ENCODE measurements at places on chromosomes 12 and 14.
A peak's percentile ranks its signal among the peaks of the same experiment; 100 is the strongest.

DNA sequence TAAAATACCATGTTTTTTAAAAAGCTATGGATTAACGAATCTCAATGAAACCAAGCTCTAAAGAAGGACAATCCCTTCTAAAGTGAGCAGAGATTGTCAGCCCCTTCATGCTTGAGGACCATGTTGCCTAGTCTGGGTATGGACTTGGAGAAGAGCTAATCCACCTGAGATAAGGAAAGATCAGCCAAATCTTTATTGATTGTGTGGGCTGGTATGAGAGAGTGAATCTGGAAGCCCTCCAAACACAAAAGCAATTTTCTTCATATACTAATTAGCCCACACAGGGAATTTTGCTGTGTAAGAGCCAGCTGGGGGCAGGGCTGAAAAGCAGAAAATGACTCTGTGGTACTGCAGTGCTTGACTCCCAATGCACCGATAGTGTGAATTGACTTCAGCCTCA is 47.4 kb upstream of the DICER1 start:
- no peak for DNase-seq

GRCh38 chr12:122893208-122894153 is 2.4 kb downstream of the VPS37B start:
- DNase-seq, result no peak

DNA sequence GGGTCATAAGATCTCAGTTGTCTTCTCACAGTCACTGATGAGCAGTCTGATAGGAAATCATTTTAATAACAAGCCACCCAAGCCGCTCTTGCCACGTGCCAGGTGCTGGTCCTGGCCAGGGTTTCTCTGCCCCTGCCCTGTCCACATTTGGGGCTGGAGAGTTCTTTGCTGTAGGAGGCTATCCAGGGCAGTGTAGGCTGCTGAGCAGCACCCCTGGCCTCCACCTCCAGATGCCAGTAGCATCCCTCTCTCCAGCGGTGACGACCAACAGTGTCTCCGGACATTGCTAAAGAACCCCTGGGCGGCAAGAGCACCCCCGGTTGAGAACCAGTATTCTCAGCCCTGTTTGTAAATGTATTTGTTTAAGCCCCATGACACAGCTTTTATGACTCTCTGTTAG is 243.7 kb downstream of the GLT1D1 start:
- no peak for DNase-seq

DNA sequence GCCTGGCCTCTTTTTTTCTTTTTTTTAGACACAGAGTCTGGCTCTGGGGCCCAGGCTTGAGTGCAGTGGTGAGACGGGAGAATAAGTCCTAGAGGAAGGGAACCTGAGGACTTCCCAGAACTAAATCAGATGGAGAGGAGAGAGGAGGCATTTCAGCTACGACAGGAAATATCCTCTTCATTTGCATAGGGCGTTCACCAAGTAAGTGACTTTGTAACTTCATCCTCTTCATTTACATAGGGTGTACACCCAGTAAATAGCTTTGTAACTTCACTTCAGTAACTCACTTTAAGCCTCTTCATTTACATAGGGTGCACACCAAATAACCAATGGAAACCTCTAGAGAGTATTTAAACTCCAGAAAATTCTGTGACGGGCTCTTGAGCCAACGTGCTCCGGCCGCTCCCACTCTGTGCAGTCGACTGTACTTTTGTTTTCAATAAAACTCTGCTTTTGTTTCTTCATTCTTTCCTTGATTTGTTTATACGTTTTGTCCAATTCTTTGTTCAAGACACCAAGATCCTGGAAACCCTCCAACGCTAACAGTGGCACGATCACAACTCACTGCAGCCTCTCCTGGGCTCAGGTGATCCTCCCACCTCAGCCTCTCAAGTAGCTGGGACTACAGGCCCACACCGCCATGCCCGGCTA is 21.4 kb upstream of the ANKRD9 start:
- DNase-seq, result no peak

GRCh38 chr14:101982621-101983020 is 18.2 kb downstream of the DYNC1H1 start:
- no peak for DNase-seq

DNA sequence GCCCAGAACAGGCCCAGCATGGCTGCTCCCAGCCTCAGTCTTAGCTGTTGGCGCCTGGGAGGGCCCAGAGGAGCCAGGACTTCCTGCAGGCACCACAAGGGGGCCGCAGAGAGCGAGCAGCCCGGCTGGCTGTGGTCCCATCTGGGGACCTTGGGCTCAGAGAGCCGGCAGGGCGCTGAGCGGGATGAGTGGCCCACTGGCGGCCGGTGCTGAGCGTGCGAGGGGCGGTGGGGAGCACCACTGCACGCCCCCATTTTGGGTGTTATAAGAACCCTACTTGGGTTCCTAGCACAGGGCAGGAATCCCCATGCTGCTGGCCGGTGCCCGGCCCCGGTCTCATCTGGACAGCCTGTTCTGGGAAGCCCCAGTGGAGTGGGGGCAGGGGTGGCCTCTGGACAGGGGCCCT is 25.9 kb upstream of the CRIP2 start:
- DNase-seq, result peak; percentile 23

DNA sequence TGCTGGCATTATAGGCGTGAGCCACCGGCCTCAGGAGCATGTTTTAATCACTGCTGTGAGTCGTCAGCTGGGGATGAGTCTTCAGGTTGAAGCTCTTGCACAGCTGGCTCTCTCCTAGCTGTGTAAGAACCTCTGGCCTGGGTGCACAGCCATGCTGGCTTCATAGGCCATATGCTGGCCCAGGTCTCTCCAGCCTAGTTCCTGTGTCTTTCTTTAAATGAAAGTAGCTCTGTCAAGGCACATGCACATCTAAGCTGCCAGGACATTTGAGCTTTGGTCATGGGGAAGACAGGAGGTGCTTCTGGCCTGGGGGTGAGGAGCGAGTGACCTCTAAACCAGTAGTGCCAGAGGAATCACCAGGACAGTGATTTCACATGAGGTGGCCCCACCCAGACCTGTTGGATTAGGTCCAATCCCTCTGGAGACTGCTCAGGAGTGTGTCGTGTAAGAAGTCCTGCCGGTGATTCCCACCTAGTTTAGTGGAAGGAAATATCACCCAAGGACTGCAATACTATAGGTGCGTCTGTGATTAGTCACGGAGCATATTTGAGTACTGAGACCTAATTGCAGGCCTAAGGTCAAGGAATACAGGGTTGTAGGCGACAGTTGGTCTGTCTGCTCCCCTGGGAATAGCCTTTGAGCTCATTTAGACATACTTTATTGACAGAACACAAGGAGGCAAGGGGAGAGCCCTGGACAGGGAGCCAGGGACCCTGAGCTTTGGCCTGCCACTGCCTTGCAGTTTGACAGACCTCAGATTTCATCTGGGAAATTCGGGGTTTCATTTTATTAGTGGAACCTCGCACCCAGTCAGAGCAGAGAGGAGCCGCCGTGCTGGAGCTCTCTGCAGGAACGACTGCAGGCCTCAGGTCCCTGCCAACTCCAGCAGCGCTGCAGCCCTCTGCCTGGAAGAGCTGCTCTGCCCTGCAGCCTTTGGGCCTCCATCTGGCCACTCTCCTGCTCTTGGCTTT is 67.0 kb downstream of the ANKRD9 start:
- DNase-seq, result peak; percentile 8

DNA sequence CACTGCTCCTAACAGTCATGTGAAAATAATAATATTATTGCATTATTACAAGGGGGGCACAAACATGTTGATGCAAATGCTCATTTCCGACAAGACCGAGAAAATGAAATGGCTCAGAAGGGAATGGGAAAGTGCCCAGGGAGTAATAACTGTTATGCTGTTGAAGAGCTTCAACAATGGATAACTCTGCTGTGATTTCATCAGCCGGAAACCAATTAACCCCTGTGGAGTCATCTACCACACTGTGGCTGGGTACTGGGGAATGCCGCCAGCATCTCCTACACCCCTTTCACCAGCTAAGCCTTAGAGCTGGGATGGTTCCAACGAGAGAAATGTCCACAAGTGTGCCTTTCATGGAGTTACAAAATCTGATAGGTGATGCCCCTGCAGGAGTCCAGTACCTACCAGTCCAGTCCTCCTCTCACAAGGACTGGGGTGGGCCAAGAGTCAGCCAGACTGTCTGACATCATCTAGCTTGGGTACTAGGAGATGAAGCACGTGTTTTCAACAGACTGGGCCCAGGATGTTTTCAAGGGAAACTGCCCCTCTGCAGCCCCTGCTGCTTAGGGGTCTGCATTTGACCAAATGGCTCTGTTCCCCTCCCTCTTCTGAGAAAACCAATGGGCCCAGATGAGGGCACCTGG is 509.3 kb upstream of the CCDC196 start:
- peak; percentile 6 for DNase-seq

DNA sequence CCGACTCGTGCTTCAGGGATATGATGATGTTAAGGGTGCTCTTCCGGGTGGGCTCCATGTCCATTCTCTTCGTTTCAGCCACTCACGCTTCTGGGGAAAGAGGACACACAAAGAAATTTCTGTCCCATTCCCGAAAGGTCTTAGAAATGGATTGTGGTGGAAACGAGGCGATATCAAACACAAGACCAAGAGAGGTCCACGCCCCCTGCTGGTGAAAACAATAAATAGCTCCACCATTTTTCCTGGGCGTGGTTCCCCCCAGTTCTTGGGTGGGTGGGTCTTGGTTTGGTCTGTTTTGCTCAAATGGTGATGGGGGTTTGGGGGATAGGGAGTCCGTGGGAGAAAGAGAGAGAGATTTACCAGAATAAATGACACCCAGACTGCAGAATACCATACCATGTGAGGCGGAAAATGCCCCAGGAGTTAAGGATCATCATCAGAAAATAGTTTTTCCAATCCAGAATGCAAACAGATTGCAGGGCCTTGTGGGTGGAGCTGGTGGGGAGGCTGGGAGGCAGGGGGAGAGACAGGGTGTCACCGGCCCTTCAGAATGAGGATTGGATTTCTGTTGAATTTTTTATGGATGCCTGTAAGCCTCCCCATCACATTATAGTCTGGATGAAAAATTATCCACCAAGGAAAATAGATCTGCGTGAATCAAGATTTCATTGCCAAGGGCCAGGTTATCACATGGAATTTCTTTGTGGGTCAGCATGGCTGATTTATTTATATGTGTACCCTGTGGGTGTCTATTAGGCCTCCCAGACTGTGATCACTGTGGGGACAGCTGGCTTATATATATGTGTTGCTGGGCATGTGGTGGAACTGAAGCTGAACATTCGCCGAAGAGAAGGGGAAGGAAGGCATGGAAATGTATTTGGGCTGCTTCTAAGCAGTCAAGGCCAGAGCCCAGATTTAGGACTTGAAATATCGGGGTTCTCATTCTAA is 55.8 kb downstream of the SRRM4 start:
- DNase-seq, result no peak

GRCh38 chr14:39085933-39086332 is 17.1 kb downstream of the SEC23A start:
- DNase-seq, result no peak

DNA sequence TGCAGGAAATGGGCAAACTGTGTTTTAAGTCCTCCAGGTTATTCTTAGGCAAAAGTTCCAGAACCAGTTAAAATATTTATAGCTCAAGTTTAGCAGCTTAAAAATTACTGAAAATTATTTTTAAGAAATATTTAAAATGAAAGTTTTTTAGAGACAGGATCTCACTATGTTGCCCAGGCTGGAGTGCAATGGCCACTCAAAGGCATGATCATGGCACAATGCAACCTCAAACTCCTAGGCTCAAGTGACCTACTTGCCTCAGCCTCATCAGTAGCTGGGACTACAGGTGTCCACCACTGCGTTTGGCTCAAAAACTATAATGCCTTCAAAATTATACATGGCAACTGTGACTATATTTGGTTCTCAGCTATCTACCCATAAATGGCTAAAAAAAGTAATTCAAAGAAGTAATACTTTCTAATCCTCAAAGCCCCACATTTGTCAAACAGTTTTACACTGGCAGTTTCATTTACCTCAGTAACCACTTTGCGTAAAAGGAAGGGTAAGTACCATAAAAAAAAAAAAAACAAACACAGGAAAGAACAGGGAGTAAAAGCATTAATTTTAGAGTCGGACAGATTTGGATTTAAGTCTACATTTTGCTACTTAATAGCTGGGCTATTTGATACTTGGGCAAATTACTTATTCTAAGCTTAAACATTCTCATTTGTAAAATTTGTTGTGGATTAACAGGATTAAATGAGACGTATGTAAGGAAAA is 9.2 kb downstream of the KLHL28 start:
- DNase-seq, result no peak

DNA sequence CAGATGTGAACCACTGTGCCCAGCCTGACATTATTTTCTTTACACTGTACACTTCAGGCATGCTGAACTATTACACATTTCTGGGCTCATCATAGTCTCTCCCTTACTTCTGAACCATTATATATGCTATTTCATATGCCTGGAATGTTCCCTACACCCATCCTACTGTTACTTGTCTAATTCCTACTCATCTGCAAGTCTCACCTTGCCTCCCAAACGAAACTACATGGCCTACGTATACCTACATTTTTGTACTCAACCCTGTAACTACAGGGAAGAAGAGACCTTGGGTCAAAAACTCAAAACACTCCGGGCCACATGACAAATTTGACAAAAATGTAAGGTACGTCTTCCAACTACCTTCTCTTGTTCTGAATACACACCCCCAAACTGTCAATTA is 9.5 kb upstream of the EEA1 start:
- DNase-seq, result no peak

- no peak for DNase-seq
Measured at GRCh38 chr14:24339284-24340151, at the start of gene RIPK3. Gene RIPK3 (minus strand): TSS chr14:24339991. CDS start chr14:24339826, 165 bp downstream.

GRCh38 chr14:73312687-73313086 is 75.4 kb downstream of the PAPLN start:
- DNase-seq, result no peak

DNA sequence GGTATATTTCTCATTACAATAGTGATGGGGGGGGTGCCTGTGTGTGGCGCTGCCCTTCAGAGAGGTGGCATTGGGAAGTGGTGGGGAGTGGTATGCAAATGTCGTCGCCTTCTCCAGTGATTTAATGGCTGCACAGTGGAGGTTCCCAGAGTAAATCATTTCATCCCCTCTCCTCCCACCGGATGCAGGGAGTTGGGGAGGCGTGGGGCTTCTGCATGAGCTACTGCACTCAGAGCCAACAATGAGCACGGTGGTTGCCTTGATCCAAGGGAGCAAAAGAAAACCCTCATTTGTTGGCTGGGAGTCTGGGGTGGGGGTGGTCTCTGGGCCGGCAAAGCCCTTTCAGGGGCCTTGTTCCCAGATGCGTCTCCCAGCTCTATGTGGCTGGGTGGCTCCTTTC is 124.3 kb downstream of the AACS start:
- DNase-seq, result no peak

DNA sequence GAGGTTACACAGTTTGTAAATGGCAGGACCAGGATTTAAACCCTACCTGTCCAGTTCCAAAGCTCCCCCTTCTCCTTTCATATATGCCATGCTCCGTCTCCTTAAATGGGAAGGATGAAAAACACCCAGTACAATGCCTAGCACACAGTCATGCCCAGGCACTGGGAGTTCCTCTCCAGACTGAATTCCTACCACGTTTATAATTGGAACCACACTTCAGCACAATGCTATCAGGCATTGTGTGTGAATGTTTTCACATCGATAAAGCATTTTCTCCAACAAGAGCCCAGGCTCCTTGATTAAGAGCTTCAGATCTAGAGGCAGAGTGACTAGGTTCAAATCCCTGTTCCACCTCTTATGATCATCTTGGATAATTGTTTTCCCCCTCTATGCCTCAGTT is 2.7 kb upstream of the NUAK1 start:
- no peak for DNase-seq

GRCh38 chr14:71586131-71586897 is 345.9 kb upstream of the RGS6 start:
- no peak for DNase-seq

GRCh38 chr12:120240495-120240833 is 25.1 kb downstream of the PXN start:
- no peak for DNase-seq

GRCh38 chr14:101008196-101008595 is 104.7 kb upstream of the RTL1 start:
- DNase-seq, result no peak
